ENCODE measurements at places on chromosomes 7 and 10.

GRCh38 chr10:274866-275265 is 139.6 kb downstream of the ZMYND11 start:
- no peak for DNase-seq

DNA sequence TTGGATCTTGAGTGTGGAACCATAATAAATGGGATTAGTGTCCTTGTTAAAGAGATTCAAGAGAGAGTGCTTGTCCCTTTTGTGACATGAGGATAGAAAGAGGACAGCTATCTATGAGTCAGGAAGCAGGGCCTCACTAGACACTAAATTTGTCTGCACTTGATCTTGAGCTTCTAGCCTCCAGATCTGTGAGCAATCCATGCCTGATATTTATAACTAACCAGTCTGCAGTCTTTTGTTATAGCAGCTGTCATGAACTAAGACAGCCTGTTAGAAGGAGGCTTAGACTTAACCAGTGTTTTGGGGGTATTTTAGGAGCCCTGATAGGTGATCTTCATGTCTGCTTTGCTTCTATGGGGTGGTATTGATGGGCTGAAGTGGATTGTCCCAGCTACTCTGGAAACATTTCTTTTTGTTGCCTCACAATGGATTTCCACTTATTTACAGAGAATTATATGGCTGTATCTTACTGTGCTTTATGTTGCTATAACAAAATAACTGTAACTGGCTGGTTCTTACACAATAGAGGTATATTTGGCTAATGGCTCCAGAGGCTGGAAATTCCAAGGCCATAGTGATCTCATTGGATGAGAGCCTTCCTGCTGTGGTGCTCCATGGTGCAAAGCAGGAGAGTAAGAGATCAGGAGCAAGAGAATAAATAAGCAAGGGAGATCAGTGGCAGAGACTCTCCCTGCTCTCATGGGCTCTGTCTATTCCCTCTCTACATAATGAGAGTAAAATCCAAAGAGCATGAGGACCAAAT is 23.4 kb upstream of the AKR1C3 start:
- DNase-seq: no peak

GRCh38 chr10:85400981-85401695 is 965.5 kb downstream of the GRID1 start:
- no peak for DNase-seq

DNA sequence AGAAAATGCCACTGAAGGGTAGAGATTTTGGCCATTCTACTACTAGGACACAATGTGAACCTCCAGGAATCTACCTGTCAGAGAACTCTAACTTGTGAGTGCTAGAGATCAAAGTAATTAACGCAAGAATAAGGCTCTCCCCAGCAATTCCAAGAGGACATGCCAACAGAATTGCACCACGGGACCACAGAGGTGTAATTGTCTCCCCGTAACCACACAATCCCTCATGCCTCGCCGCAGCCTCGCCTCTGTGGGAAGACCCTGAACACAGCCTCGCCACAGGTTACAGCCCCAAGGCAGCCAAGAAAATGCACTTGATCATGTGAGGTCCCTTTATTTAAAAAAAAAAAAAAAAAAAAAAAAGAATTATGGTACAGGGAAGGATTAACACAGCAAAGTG is 29.5 kb downstream of the CDCA7L start:
- DNase-seq: no peak

GRCh38 chr7:117023325-117023854 is 70.1 kb downstream of the ST7 start:
- no peak for DNase-seq

DNA sequence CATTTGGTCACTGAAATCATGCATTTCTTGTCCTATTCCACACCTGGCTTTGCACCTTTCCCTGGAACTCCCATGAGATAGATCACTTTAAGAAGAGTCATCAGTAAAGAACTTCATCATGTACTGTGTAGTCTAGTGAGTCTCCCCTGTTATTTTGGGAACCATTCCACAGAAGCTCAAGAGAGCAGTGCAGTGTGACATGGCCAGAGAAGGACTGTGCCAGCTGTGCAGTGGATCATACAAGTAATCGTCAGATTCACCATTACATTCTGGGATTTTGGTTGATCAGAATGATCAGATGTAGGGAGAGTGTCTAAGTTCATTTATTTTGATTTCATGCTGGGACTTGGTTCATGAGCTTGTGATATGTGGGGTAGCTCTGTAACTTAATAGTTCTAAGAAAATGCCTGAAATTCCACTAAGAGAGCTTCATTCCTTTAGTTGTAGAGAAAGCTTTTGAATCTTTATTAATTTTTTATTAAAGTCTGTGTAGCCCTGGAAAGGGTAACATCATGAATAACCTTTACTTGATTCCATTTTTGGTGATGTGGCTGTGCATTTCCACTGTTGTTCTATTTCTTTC is 166.8 kb downstream of the SUGCT start:
- no peak for DNase-seq

- DNase-seq: no peak
Observed at GRCh38 chr7:134339475-134339874, 22.7 kb upstream of the SLC35B4 start.
